Transverse colon (tissue), 4 donors: ENCODE measurements at places on chromosomes 2 and 18. TPM values are rescaled to one million over a fixed set of nuclear protein-coding genes. Genes with fewer than 3 reads are reported as not detected.

Gene BMP10
- not detected for total RNA-seq

Gene CMPK2
- total RNA-seq, result 4.9 TPM

Gene PCARE
- total RNA-seq, result not detected

DNA sequence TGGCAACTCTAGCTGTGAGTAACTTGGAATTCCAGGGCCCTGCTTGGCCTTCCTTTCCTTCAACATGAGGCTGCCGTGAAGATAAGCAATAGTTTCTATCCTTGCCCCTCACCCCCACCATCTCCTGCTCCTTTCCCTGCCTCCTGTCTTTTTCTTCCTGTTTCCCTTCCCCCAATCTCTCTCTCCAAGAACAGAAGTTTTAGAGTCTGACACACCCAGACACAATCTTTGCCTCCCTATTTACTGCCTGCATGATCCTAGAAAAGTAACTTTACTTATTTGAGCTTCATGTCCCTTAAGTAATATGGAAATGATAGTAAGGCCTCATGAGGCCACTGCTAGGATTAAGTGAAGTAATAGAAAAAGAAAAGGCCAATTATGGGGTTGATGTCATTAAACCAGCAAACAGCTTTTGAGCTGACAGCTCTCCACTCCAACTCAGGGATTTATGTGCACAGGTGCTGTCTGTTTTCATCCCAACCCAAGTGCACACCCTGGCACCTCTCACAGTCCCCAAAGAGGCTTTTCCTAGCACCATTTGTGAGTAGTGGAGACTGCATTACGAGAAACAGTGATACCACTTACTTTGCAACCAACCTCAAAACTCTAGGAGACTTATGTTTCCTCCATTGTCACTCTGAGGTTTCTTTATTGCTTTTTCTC is 123.7 kb upstream of the SIX3 start:
- DNase-seq, result no peak

DNA sequence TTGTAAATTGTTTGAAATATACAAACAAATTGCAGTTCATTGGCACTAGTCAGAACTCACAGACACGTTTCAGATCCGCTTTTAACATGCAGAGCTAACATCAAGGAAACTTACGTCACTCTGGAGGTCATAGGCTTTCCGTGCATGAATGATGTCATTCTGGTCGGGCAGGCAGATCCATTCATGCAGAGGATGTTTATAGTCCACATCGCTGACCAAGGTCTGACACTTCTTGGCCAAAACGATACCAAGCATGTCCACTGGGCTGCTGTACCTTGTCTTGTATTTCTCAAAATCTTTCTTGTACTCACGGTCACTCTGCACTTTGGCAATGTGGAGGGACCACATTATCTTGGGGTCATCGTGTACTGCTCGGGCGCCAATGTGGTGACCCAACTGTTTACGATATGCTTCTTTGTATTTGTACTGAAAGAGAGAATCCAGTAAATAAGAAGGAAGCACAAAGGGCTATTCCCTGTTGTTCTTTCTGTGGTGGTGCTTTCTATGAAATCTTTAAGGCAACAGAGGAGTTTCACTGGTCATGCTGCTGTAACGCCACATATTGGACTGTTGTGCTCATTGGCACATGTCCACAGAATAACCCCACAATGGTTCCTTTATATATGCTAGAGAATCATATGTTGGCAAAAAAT is 114.8 kb downstream of the NEB start:
- DNase-seq, result no peak
